ENCODE measurements at places on chromosomes 11 and 22. TPM values are rescaled to one million over a fixed set of nuclear protein-coding genes. Genes with fewer than 3 reads are reported as not detected.

The LRP5 gene
- total RNA-seq: 74.4 TPM

The SYT13 gene
- 19.8 TPM for total RNA-seq

The PKNOX2 gene
- total RNA-seq: 9.7 TPM

The FGF4 gene
- not detected for total RNA-seq

The MUC5B gene
- total RNA-seq: 5.1 TPM

The NCR3LG1 gene
- total RNA-seq: 3.6 TPM

The CDCA5 gene
- total RNA-seq: 3.7 TPM

The CEND1 gene
- total RNA-seq: 6.4 TPM

The TCF20 gene
- total RNA-seq: 50.8 TPM

The CXCR5 gene
- not detected for total RNA-seq

The TIGD3 gene
- total RNA-seq: 3.6 TPM

The SLC5A1 gene
- total RNA-seq: 0.82 TPM

The CD3G gene
- total RNA-seq: 0.88 TPM

The OR1S1 gene
- not detected for total RNA-seq

The IGF2 gene
- 458 TPM for total RNA-seq

The PHOX2A gene
- total RNA-seq: not detected

The FAM227A gene
- 23.3 TPM for total RNA-seq

The KCNJ11 gene
- 5.2 TPM for total RNA-seq

The FXYD6 gene
- total RNA-seq: 103 TPM

The ESAM gene
- total RNA-seq: 25.6 TPM

The TUBGCP6 gene
- 65.6 TPM for total RNA-seq

The HORMAD2 gene
- total RNA-seq: 1.6 TPM

The MS4A12 gene
- total RNA-seq: not detected

The MFRP gene
- total RNA-seq: 5.8 TPM

The MPPED2 gene
- 142 TPM for total RNA-seq

The APOBEC3G gene
- total RNA-seq: 6.5 TPM

The IMMP1L gene
- total RNA-seq: 41.6 TPM

The IGSF22 gene
- total RNA-seq: 0.44 TPM

The OR52N1 gene
- total RNA-seq: not detected

The MPEG1 gene
- total RNA-seq: 9.2 TPM

The MRGPRX1 gene
- total RNA-seq: not detected

The KCNJ1 gene
- total RNA-seq: not detected

The UPB1 gene
- total RNA-seq: 2.5 TPM

The CCDC89 gene
- 4.0 TPM for total RNA-seq
